Stomach (tissue), 19 donors: ENCODE measurements at places on chromosomes 13 and 19. TPM values are rescaled to one million over a fixed set of nuclear protein-coding genes. Genes with fewer than 3 reads are reported as not detected.

GRCh38 chr13:50838031-50838430 lies 5.5 kb downstream of the DLEU7 start:
- no peak for DNase-seq
- no peak overlapping the region for H3K4me3 ChIP-seq
- H3K4me1 ChIP-seq = peaks cover under 1% of the 10 kb centered on the region
- H3K27me3 ChIP-seq = peaks cover 3% of the 10 kb centered on the region

- H3K27me3 ChIP-seq = no peaks in the 10 kb centered on the region
- no peak overlapping the region for H3K4me3 ChIP-seq
- H3K4me1 ChIP-seq = no peaks in the 10 kb centered on the region
- H3K36me3 ChIP-seq = no peaks in the 10 kb centered on the region
- H3K27ac ChIP-seq = no peak overlapping the region
Observed at GRCh38 chr19:16772841-16773240, 53.2 kb downstream of the NWD1 start.

DNA sequence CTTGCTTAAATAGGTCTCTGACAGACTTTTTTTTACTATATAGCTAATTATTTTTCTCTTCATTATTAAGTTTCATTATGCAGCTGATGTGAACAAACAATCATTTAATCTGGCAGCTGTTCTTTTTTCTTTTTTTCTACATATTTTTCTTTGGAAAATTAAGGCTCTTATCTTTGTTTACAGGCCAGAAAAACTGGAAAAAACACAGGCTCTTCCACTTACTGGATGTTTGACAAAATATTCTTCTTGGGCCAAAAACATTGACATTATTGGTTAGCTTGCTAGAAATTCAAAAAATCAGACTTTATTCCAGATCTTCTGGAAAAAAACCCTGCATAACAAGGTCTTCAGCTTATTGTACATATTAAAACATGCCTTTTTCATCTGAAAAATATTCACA lies 15.7 kb downstream of the ZNF66 start:
- DNase-seq = no peak
- peaks cover 31% of the 10 kb centered on the region for H3K36me3 ChIP-seq
- H3K4me1 ChIP-seq = no peaks in the 10 kb centered on the region
- H3K27me3 ChIP-seq = no peaks in the 10 kb centered on the region
- H3K27ac ChIP-seq = no peak overlapping the region
- H3K4me3 ChIP-seq = no peak overlapping the region

- no peaks in the 10 kb centered on the region for H3K27me3 ChIP-seq
- H3K36me3 ChIP-seq = no peaks in the 10 kb centered on the region
- peak; percentile 22 for DNase-seq
- no peak overlapping the region for H3K27ac ChIP-seq
- H3K4me1 ChIP-seq = no peaks in the 10 kb centered on the region
Observed at GRCh38 chr13:84025824-84026223, 143.6 kb upstream of the SLITRK1 start.

- H3K27me3 ChIP-seq = peaks cover 8% of the 10 kb centered on the region
- H3K27ac ChIP-seq = no peak overlapping the region
- no peak for DNase-seq
- no peaks in the 10 kb centered on the region for H3K36me3 ChIP-seq
- no peak overlapping the region for H3K4me3 ChIP-seq
- peaks cover 1% of the 10 kb centered on the region for H3K4me1 ChIP-seq
Observed at GRCh38 chr13:25177012-25177411, 4.9 kb upstream of the AMER2 start.

The GPX4 gene
- 90.0 TPM for total RNA-seq

The ZDHHC20 gene
- total RNA-seq = 329 TPM
